ENCODE measurements at places on chromosomes 7 and 10.

DNA sequence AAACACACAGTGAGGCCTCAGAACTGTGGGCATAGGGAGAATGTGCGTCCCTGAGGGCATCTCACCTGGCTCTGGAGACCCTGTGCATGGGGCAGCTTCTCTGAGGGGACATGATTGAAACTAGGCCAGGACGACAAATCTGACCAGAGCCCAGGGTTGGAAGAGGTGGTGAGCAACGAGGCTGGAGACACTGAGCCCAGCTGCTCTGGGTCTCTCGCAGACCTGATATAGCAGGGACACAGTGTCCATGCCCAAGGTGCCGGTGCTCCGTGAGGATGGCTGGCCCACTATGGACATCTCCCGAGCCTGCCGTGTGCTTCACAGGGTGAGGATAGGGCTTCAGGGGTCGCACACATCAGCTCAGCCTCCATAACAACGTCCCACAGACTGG is 49.3 kb upstream of the INSIG1 start:
- no peak for DNase-seq

- DNase-seq = no peak
Observed at GRCh38 chr7:54769203-54769602, 10.2 kb upstream of the SEC61G start.

DNA sequence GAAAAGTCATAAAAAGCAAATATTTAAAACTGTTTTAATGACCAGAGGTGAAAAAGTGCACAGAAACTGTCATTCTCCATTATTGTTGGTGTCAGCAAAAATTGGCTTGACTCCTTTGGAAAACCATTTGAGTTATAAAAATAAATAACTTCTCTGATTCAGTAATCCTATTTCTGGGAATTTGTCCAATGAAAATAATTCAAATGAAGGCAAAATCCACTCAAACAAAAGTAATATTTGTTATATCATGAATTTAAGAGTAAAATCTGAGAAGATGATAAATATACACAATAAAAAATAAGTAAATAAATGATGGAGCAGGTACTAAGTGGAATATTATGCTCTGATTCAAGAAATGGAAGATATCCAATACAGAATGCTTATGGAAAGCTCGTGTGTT is 326.6 kb upstream of the KLF6 start:
- DNase-seq = no peak

- no peak for DNase-seq
Observed at GRCh38 chr7:152910545-152911225, 151.1 kb downstream of the ACTR3B start.

DNA sequence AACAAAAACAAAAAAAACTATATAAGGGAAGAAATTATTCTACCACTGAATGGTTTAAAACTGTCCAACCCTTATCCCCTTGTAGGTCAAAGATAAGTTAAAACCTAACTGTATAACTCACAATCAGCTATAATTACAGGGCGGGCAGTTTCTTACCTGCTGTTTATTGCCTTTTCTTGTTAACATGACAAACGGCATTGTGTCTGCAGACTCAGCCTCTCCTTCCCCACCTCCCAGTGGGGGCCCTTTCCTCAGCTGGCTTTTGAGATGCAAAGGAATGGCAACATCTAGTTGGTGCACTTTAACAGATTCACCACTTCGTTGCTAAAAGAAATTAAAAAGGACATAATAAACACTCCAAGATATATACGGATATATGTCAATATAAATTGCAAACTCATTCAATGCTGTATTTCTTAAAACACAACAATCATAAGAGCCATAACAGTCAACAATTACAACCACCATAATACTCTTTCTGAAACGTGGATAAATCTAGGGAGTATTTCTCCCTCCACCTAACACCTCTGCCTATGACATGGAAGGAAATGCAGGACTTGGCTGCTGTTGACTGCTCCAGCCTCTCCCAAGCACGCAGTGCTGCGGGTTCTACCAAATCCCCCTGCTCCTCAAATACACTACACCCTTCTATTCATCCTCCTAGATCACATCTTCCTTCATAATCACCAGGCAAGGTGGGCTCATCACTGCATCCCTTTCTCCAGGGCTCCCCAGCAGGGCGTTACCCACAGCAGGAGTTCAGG is 106.0 kb downstream of the UPF2 start:
- no peak for DNase-seq

GRCh38 chr7:87016606-87017005 is 42.8 kb downstream of the ELAPOR2 start:
- DNase-seq = no peak

GRCh38 chr10:72612203-72612826 is 13.6 kb downstream of the MICU1 start:
- no peak for DNase-seq

DNA sequence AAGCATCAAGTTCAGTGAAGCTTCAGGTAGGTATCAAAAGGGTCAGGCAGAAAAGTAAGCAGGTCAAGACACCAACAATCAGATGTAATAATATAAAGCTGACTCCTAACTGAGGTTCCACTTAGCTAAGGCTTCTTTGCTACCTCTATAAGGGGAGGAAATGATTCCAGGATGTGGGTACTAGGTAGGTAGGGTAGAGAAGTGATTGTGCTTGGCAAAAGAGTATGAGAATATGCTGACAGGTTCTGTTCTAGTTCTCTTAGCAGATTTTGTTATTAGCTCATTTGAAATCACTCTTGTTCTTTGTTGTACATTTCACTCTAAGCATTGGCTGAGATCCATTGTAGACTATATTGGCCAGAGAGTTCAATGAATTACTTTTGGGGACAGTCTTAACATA is 40.7 kb upstream of the CBLL1 start:
- DNase-seq = no peak

DNA sequence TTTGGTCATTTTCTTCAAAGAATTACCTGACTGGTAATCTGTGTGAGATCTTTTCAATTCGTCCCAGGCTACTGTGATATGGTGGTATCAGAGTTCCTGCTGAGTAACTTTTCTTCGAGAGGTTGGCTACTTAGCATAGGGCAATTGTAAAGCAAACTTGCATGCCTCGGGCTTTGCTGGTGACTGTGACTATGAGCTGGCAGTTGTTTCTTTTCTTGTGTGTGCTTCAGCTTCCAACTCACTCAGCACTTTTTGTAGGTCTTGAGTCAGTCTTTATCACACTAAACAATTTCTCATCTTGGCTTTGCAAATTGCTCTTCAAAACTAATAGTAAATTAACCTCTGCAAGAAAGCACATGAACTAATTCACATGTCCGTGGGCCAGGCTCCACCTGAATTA is 44.3 kb downstream of the PRR15 start:
- no peak for DNase-seq

- DNase-seq = no peak
Observed at GRCh38 chr7:37462138-37462537, 13.5 kb upstream of the ELMO1 start.

DNA sequence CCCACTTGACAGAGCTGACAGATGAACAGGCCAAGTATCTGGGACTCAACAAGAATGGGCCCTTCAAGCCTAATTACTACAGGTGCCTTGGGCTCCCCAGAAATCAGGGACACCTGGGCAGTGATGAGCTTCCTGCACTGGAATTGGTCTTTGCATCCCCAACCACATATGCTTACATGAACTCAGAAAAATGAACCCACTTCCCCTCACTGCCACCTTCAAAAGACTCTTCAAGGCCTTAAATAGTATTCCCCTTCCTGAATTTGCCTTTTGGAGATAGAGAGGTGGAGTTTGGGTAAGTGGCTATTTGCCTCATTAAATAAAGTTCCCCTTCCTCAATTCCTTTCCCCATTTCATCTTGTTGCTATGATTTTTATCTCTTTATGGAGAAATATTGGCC is 7.8 kb upstream of the STRIP2 start:
- DNase-seq = no peak

DNA sequence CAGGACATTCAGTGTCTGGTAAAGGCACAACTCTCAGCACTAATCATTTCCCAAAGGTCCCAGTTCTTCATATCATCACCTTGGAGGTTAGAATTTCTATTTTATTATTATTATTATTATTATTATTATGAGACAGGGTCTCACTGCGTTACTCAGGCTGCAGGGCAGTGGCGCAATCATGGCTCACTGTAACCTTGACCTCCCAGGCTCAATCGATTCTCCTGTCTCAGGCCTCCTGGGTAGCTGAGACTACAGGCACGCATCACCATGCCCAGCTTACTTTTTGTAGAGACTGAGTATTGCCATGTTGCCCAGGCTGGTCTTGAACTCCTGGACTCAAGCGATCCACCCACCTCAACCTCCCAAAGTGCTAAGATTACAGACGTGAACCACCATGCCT is 91.8 kb upstream of the DOCK1 start:
- DNase-seq = no peak

- DNase-seq = no peak
Observed at GRCh38 chr7:81285142-81285871, 366.5 kb upstream of the SEMA3C start.

DNA sequence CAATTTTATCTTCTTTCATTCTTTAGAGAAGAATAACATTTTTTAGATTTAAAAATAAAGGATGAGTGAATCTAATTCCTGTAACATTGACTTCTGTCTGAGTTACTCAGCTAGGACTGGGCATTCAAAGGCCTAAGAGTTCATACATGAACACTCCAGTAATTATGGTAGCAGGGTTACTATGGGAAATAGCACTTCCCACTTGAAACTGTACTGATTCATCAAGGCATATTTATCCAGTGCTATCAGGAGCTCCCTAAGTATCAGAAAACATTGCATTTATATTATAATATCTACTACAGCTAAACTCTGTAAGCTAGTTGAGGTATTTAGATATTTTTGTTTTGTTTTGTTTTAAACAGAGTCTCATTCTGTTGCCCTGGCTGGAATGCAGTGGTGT is 41.8 kb downstream of the NDUFB2 start:
- no peak for DNase-seq

- no peak for DNase-seq
Observed at GRCh38 chr7:85018498-85018897, 168.4 kb downstream of the SEMA3D start.

DNA sequence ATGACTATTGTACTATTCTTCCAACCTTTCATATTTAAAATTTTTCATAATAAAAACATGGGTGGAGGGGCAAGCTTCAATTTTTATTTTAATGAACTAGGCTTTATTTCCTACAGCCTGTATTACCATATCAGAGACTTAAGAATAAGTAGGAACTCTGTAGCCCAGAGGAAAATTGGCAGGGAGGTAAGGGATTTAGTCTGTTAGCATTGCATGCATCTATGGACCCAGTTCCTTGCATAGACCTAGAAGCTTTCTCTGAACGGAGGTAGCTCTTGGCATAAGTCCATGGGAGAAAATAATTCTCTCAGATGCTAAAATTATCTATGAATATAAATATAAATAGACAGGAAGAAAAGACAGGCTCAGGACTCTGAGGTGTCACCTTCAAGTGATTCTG is 31.4 kb upstream of the CCDC6 start:
- no peak for DNase-seq

DNA sequence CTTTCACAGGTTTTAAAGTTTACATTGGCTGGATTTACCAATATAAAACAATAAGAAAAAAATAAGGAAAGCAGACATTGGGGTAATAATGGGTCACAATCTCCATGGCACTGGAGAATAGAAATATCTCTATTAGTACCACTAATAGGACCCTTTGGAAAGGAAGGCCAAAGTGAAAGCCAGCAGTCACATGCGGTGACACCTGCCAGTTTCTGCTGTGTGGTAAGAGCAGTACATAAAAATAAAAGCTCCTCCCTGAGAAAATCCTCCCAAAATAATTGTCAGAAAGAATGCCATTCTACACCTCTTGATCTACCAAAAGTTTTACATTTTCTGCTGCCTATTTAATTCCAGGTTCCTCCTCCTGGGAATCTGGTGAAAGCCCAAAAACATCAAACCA is 30.4 kb upstream of the SLC13A1 start:
- DNase-seq = no peak

GRCh38 chr7:41955893-41956675 is 253.2 kb upstream of the INHBA start:
- DNase-seq = no peak

GRCh38 chr10:48923748-48924147 is 15.9 kb downstream of the LRRC18 start:
- no peak for DNase-seq

All from CD4-positive, alpha-beta T cell treated with Interleukin-10 for 1 hour (primary cell).